ENCODE measurements at places on chromosomes 7 and 10.

- no peak for DNase-seq
Observed at GRCh38 chr10:89916468-89917215, 215.3 kb downstream of the KIF20B start.

DNA sequence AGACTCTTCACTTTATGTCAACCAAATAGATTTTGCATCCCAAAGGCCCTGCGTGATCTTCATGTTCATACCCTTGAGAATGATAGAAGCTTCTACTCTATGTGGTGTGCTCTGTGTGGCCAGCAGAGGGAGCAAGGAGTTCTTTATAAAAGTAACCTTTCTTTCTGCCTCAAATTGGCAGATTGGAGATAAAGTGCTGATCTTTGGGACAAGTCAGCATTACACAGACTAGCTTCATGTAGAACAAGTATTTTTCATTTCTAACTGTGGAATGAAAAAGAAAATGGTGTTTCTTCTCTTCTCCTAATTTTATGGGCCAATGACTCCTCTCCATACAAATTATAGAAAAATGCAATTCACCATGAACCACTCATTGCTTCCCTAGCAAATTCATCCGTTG lies 1214.1 kb downstream of the SORCS1 start:
- no peak for DNase-seq

DNA sequence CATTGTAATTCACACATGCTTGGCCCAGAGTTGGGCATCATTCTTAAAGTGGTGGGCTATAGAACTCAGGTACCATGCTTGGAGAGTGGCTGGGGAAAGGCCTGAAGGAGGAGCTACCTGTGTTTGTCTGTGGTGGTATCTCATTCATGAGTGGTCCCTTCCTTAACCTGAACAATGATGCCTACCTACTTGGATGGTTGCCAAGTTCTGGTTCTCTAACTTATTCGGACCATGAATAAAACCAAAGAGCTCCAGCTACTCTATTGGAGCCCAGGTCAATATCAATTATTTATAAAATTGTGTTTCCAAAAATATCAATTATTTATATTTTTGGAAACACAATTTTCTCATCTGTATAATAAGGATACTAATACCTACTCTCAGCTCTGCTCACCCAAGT lies 2.9 kb upstream of the GPR37 start:
- peak; percentile 23 for DNase-seq

DNA sequence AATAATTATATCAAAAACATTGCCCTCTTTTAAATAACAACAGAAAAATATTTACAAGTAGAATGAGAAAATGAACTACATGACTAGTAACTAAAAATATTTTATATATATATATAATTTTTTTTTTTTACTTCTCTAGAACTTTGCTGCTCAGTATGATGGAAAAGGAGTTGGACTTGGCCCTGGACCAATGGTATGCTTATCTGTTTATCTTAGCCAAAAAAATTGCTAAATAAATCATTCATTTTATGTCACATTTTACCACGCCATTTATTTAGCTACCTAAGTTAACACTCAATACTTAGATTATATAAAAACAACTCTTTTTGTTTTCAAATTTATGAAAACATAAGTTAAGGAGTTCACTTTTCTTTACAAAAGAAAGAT lies 6.7 kb downstream of the COL1A2 start:
- no peak for DNase-seq

DNA sequence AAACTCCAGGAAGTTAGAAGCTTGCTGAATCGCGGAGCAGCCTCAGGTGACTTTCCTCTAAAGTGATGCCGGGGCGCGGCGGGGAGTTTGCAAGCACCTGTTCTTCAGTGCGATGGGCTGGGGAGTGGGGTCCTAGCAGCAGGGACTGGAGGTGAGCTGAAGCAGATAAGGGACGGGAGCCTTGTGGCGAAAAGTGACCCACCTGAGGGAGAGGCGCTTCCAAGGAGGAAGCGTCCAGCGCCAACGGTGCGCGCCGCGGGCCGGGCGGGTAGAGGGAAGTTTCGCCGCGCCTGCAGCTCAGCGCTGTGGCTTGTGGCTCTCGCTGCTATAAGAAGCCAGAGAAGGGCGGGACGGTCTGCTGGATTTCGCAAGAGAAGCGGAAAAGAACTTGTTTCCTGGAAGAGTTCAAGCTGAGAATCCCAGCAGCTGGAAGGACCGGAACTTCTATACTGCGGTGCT lies at the start of gene STEAP4:
STEAP4 (minus strand) TSS at position 305 of the 459 bp plus-strand sequence. CDS start 22,625 bp downstream, outside the sequence.
- no peak for DNase-seq

DNA sequence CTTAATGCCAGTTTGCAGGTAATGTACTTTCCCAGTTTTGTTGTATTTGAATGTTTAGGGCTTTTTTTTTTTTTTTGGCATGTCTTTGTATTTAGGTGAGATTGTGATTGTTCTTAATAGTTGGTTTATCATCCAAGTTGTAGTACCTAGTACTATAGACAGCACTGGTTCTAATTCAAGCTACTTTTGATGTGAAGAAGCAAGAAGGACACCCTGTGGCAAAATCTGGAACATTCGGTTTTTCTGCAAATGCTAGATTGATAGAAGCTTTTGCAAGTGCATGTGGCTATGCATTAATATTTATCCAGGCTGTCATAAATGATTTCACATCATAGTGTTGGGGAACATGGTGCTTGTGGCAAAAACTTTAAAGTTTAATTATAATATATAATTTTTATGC lies 248.9 kb downstream of the FOXP2 start:
- peak; percentile 82 for DNase-seq

DNA sequence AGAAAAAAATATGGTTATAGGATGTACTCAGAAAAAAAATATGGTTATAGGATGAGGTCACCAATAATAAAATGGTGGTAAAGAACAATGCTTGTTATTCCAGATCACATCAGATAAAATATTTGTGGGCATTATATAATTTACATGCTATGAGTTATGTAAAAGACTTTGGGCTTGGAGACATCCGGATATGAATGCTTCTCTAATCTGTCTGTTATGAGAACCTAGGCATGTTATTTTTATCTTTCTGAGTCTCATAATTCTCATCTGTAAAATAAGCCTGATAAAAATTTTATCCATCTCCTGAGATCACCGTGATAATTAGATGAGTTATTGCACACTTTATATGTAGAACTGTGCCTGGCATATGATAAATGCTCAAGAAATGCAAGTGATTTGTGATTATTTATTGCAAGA lies 37.8 kb downstream of the DKK1 start:
- no peak for DNase-seq

GRCh38 chr10:44801383-44802327 lies 109.5 kb upstream of the TMEM72 start:
- DNase-seq: peak; percentile 10

- DNase-seq: no peak
Observed at GRCh38 chr7:157292770-157293412, 43.9 kb upstream of the DNAJB6 start.

DNA sequence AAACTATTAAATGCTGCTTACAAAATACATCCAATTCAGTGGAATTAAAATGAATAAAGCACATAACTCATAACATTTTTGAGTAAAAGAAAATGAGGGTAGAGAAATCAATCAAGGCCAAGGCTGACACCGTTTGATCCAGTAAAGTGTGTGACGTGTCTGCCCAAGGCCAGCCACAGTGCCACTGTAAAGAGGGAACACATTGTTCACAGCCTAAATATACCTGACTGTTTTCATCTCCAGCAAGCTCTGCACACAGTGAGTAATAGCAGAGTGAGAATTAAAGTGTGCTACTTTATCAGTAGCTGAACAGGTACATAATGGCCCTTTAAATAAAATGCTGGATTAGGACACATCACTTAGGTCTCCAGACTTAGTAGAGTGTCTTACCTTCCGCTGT lies 130.8 kb upstream of the DPP6 start:
- no peak for DNase-seq

All from NCI-H1417 (cell line).